Fibroblast of skin of scalp (primary cell): ENCODE measurements at places on chromosomes 16 and 17.

GRCh38 chr16:84687715-84688114 lies 12.1 kb upstream of the USP10 start:
- DNase-seq, result peak; percentile 88

DNA sequence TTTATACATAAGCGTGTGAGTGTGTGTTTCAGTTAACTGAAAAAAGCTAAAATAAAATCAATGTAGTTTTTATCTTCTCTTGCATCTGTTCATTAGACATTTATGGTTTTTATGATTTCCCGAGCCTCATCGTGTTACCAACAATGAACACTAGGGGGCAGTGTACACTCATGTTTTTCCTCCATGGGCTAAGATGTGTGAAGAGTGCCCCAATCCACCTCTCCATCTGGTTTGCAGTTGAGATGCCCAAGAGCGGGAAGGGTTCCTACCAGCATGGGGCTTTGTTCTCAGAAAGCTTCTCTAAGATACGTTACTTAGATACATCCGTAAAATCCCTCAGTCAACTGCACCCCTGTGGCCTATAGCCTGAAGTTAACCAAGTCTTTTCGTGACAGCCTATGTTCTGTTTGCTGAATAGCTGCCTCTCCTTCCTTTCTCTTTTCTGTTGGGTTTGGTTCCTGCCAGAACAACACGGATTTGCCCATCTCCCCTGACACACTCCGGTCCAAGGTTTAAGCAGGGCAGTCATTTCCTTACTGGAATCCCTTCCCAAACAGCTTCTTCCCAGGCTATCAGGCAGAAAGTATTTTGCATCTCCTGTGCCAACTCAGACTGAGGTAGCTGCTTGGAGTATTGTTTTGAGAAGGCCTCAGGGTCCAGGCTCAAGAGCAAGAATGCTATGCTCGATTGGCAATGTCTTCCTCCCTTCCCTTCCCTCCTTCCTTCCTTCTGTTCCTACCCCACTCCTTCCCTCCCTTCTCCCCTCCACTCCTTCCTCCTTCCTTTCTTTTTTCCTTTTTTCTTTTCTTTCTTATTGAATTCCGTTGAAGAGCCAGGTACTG lies 12.9 kb upstream of the ELAC2 start:
- DNase-seq, result peak; percentile 76

GRCh38 chr16:29943846-29944799 lies 17.8 kb upstream of the TMEM219 start:
- peak; percentile 98 for DNase-seq

GRCh38 chr16:50025537-50025931 lies 509 bp downstream of the CNEP1R1 start:
- DNase-seq, result no peak

DNA sequence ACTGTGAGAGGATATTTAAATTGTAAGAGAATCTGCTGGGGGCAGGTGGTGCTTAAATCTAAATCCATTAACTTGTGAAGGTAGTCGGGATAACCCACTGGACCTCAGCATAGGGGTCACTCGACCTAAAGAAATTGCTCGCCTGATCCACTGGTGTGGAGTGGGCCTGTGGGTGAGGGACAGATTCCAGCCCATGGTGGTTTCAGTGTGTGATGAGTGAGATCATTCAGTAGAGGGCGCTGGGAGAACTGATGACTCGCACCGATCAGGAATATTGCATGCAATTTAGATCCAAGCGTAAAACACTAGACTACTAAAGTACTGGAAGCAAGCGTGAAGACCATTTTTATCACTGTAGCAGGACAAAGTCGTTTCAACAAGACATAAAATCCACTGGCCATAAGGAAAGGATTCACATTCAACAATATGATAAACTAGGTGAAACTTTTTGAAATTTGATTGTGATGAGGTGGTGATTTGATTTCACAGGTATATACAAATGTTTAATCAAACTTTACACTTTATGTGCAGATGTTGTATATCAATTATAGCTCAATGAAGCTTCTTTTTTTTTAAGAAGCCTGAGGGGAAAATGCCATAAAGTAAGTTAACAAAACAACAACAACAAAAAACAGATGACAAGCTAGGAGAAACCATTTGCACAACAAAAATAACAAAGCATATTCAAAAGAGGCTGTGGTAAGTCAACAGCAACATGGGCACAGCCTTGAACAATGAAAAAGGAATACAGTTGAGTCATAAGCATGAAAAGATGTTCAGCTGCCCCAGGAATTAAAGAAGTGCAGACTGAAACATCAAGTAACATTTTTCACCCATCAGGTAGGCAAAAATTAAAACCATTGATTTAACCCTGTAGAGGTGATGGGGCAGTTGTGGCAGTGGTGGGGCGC lies 7.5 kb upstream of the TMEM170A start:
- DNase-seq, result peak; percentile 58

- DNase-seq, result peak; percentile 10
Measured at GRCh38 chr17:55533608-55534007, 22.4 kb upstream of the SMIM36 start.

GRCh38 chr16:4962716-4963115 lies 4.6 kb downstream of the SEC14L5 start:
- DNase-seq, result no peak
